Astrocyte (in vitro differentiated cells and primary cell): ENCODE measurements at places on chromosomes 1 and 21.
A peak's percentile ranks its signal among the peaks of the same experiment; 100 is the strongest.

- DNase-seq, result no peak
Observed at GRCh38 chr1:39757501-39757900, 13.6 kb downstream of the OXCT2 start.

GRCh38 chr1:110341146-110341871, 2.1 kb downstream of the RBM15 start:
- no peak for DNase-seq

- no peak for DNase-seq
Observed at GRCh38 chr1:116764466-116764898, 10.3 kb downstream of the CD2 start.

DNA sequence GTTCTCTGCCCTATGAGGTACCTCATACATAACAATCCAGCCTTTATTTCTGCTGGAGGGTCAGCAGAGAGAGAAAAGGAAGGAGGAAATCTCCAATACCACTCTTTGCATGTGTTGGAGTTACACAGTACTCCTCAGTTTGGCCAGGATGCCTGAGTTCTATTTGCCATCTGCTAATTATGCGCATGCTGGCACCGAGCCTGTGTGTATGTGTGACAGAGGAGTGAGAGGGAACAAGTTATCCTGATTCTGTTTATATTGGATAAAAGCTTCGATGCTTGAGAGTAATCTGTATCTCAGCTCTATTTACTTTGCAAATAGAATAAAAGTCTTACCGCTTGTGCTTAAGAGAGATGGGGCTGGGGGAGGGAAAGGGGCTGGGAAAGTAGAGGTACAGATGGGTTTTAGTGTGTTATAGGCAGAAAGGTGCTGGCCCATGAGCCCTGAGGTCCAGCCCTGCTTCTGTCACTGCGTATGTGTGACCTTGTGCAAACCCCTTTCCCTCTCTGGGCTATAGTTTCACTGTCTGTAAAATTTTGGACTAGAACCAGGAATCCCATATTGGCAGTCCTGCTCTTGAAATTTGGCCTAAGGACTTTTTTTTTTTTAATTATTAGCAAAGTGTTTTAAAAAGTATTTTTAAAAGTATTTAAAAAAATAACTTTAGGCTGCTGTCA, 54.5 kb upstream of the PLXNA2 start:
- no peak for DNase-seq

DNA sequence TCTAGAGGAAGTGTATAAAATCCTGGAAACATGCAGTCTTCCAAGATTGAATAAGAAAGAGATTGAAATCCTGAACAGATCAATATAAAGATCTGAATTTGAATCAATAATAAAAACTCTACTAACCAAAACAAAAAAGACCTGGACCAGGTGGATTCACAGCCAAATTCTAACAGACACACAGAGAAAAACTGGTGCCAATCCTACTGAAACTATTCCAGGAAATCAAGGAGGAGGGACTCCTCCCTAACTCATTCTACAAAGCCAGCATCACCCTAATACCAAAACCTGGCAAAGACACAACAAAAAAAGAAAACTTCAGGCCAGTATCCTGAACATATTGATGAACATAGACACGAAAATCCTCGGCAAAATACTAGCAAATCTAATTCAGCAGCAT, 58.3 kb downstream of the SYT14 start:
- DNase-seq, result no peak

- DNase-seq, result no peak
Observed at GRCh38 chr1:31069392-31069791, 3.9 kb upstream of the PUM1 start.

GRCh38 chr1:180881806-180882509, 30.7 kb upstream of the KIAA1614 start:
- DNase-seq, result peak; percentile 52

DNA sequence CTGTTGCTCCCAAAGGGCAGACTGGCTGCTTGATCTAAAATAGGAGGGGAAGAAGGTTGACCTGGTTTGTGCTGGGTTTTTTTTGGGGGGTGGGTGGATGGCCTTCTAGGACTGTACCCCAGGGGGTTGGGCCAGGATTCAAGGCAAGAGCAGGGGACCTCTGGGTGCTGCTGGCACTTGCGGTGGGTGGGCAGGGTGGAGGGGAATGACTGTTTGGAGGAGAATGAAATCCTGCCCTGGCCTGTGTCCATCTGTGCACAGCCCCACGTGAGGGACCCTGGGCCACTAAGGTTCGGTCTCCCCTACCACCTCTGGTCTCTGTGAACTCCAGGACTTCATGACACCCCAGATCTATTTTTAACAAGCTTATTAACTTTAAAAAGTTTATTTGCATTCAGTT, 414.2 kb downstream of the PTPRU start:
- DNase-seq, result no peak

- DNase-seq, result no peak
Observed at GRCh38 chr1:186849271-186849671, 20.5 kb downstream of the PLA2G4A start.

DNA sequence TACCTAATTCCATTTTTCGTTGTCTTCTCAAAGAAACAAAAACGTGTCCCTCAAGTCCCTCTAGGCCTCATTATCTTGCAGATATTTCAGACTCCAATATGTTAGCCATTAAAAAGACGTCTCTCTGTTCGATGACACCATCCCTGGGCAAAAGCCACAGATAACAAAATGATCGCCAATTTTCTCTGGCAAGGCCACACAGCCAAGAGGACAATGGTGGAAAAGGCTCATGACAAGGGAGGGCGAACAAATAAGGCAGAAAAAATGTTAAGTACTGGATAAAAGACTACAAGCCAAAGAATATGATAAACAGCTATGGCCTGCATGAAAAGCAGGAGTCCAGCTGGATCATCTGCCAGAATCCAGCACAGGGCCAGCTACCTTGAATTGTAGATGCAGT, 82.9 kb downstream of the TBX15 start:
- DNase-seq, result no peak

DNA sequence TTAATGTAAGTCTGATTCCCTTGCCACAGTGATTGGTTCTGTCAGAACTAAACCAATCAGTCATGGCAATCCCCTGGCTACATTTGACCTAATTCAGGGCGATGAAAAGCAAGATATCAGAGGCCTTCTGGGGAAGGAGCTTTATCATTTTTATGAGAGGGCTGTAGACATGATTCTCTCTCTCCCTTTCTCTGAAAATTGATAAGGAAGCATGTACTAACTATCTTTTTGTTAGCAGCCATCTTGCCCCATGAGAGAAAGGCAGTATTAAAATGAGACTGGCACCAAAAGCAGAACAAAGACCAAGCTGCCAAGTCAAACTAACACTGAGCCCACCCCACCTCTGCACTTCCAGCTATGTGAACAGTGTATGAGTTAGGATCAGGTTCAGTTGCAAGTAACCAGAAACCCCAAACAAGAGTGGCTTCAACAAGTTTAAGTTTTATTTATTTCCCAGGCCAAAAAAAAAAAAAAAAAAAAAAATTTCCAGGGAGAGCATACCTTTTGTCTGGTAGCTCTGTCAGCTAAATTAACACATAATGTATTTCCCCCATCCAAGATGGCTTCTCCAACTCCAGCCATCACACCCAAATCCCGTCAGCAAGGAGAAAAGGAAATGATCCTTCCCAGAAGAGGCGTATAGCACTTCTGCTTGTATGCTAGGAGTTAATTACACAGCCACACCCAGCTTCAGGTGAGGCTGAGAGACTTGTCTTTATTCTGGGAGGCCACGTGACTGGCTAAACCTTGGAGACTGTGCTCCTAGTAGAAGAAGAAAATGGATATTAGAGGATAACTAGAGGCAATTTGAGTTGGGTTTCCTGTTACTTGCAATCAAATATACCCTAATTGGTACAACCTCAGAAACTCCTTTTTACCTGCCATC, 105.8 kb upstream of the RALGPS2 start:
- no peak for DNase-seq

DNA sequence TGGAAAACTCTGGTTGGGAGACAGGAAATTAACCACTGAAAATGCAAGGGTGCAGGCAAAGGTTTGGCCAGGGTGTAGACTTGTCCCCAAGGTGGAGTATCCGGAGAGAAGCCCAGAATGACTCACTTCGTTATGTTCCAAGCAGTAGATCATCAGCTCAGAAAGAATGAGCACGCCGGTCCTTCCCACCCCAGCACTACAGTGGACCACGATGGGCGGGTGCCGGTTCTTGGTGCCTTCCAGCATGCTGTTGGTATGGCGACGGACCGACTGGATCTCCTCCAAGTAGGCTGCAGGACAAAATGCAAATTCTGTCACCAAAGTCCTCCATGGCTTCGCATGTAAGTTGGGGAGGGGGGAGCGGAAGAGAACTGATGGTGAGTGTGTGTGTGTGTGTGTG, 83.4 kb downstream of the SMYD2 start:
- peak; percentile 50 for DNase-seq

- no peak for DNase-seq
Observed at GRCh38 chr21:43571976-43572375, 87.3 kb downstream of the HSF2BP start.

DNA sequence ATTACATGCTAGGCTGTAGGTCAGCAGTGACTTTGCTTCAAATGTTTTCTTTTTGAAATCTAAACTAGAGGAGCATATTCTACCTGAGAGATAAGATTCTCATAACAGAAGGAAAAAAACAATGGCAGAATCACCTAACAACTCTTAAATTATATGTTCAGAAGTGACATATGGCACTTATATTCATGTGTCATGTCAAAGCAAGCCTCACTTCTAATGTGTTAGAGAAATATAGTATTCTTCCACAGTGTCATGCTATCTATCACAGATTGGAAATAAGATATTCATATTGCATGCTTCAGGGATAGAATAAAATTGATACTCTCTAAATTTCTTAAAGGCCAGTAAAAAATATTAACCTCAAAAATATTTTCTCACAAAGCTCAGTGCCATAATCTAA, 874.6 kb upstream of the PRMT6 start:
- no peak for DNase-seq

DNA sequence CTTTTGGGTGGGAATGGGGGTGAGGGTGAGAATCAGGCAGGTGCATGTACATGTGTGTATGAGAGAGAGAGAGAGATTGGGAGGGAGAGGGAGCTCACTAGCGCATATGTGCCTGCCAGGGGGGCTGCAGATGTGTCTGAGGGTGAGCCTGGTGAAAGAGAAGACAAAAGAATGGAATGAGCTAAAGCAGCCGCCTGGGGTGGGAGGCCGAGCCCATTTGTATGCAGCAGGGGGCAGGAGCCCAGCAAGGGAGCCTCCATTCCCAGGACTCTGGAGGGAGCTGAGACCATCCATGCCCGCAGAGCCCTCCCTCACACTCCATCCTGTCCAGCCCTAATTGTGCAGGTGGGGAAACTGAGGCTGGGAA, 95.0 kb downstream of the EPHB2 start:
- DNase-seq, result no peak
